ENCODE measurements at places on chromosomes 5 and 9.

DNA sequence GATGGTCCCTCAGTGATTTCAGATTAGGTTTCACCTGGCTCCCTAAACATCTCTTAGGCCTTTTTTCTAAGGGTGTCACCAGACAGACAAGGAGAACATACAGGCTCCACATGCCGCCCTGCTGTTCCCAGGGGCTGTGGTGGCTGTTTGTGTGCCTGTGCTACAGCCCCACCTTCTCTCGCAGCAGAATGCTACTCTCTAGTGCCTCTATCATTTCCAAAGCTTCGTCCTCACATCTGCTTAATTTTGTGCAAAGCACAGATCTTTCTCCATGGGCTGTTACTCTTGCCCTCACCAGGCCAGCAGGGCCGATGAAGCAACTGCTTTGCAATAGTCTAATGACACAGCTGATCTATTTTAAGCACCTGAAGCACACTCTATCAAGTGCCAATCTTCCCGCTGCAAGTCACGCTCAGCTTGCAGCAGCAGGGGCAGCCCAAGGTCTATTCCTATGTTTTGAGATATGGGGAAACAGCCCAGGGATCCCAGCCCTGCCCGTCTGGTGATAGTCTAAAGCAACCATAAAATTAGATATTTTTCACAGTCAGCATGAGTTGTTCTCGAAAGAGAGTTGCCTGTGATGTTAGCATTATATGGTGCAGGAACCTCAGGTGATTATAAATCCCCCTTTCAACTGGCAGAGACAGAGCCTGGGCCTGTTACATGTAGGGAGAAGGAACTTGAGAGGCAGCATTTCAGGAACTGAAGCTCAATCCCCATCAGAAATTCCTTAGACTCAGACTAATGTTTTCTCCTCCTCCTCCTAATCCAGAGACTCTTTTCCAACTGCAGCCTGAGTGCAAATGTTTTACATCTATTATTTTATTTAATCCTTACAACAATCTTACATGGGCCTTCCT, 12.7 kb downstream of the ABLIM3 start:
- DNase-seq: no peak

GRCh38 chr9:35552376-35552775, 52.7 kb upstream of the TESK1 start:
- DNase-seq: no peak

DNA sequence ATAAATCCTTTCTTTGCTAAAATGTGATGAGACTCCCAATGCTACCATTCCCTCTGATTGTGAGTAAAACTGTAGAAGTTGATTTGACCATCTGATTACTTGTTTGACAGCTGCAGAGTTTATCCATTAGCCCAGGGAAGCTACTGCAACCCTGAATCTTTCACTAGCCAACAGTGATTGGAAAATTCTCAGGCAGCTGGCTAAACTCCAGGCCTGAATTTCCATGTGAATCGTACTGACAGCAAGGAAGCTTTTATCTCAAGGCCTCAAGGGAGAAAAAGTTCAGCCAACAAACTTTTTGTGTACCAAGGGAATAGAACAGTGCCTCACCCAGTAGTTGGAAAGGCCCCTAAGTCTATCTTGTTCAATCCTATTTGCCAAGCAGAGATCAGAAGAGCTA, 246.7 kb upstream of the TRPM3 start:
- DNase-seq: no peak

DNA sequence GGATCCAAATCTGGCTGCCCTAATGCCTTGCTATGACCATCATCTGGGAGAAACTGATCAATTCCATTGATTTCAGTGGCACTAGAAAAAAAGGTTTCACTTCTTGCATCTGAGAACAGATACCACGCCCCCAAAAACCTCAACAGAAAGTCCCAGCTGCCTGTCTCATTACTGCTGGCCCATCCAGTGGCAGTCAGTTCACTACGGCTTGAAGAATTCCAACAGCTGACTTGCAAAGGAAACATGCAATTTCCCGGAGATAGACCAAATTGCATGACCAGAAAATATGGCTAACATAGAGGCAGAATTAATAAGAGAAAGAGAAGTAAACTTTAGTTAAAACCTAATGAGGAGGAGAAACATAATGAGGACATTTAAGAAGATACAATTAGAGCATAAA, 48.6 kb downstream of the UGCG start:
- no peak for DNase-seq

DNA sequence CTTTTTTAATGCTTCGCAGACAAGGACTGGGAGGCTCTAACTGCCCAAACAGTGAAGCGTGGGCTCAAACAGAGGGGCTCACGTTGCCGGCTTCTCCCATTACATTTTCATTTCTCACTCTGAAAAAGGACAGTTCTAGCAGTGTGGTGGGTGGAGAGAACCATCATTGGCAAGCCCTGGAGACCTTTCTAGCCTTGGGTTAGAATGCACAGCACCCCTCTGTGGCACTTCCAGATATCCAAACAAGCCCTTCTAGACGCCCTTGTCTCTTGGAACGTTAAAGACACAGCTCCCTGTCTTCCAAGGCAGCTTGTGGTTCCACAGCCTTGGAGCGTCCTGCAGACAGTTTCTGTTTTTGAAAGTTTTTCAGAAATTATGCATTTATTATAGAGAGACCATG, 52.1 kb downstream of the MVB12B start:
- DNase-seq: no peak

DNA sequence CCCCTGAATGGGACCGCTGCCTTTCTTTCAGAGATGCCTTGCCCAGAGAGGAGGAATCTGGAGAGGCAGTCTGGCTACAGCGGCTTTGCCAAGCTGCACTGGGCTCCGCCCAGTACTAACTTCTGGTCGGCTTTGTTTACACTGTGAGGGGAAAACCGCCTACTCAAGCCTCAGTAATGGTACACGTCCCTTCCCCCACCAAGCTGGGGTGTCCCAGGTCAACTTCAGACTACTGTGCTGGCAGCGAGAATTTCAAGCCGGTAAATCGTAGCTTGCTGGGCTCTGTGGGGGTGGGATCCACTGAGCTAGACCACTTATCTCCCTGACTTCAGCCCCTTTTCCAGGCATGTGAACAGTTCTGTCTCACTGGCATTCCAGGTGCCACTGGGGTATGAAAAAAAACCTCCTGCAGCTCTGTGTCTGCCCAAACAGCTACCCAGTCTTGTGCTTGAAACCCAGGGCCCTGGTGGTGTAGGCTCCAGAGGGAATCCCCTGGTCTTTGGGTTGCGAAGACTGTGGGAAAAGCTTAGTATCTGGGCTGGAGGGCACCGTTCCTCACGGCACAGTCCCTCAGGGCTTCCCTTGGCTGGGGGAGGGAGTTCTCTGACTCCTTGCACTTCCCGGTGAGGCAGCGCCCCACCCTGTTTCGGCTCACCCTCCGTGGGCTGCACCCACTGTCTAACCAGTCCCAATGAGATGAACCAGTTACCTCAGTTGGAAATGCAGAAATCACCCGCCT, 171.2 kb downstream of the CWC27 start:
- DNase-seq: no peak

DNA sequence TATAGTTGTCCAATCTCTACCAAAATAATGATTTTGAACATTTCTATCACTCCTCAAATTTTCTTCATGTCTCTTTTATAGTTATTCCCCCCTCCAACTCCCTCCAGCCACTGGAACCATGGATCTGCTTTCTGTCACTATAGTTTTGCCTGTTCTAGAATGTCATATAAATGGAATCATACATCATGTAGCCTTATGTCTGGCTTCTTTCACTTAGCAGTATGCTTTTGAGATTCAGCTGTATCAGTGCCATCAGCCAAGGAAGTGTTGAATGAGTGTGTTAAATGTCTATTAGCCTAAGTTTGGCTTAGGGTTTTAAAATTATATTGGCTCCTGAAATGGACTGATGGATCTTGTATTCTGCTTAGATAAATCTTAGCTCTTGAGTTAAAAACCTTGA, 36.0 kb downstream of the UBE2D2 start:
- no peak for DNase-seq

GRCh38 chr5:106476630-106477029, 1194.1 kb downstream of the EFNA5 start:
- DNase-seq: no peak

GRCh38 chr9:36878986-36879982, 154.8 kb downstream of the PAX5 start:
- no peak for DNase-seq

DNA sequence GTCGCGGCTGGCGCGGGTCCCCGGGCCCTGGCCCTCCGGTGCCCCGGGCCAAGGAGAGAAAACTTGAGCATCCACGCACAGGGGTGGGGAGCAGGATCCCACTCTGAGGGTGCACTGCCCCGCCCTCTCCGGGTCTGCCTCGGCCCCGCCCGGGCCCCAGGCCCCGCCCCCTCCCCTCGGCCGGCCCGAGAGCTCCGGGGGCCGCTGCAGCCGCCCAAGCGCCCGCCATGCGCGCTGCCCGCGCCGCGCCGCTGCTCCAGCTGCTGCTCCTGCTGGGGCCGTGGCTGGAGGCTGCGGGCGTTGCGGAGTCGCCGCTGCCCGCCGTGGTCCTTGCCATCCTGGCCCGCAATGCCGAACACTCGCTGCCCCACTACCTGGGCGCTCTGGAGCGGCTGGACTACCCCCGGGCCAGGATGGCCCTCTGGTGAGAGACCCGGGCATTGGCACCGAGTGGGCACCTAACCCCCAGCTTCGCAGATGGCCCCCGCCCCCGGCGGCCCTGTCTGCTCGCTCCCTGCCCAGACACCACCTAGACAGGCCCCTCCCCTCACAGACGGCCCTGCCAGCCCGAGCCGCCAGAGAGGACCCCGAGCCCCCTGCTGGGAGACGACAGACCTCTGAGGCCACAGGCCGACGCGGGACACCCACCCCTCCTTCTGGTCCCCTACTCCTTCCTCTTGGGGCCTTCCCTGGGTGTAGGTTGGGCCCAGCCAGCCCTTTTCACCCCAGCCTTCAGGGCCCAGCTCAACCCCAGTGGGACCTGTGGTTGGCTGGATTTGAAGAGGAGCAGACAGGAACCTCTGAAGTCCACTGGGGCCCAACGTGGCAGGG, at the start of gene CERCAM:
TSS of gene CERCAM (plus strand) at position 207 of the 831 bp plus-strand sequence. CDS start at position 228, 21 bp downstream.
- peak; percentile 66 for DNase-seq

- DNase-seq: no peak
These were observed 149.5 kb upstream of the DHFR start for GRCh38 chr5:80804332-80804731.

DNA sequence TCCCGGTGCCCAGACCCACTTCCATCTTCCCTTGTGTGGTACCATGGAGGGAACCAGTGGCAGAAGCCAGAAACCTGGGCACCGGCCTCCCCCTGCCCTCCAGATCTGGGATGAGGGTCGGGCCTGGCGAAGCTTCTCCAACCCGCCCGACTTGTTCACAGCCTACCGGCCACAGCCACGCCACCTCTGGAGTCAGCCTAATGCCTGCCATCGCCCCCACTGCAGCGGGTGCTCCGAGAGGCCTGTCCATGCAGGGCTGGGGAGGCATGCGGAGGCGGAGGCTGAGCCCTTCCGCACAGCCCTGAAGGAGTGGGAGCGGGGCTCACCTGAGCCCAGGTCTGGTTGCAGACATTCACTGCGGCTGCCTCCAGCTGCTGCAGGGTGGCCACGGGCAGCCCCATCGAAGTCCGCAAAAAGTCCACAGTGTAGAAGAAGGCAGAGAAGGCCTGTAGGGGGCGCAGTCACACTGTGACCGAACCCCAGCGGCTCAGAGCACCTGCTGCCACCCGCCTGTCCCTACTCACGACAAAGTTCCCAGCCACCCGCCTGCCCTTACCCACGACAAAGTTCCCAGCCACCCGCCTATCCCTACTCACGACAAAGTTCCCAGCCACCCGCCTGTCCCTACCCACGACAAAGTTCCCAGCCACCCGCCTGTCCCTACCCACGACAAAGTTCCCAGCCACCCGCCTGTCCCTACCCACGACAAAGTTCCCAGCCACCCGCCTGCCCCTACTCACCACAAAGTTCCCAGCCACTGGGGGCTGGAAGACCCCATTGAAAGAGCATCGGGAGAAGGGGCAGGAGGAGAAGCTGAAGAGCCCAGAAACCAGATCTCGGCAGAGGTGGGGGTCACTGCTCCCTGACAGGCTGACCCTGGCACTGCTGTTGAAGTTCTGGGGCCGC, 3.8 kb upstream of the NPDC1 start:
- DNase-seq: no peak

GRCh38 chr5:113047733-113048652, 71.4 kb downstream of the DCP2 start:
- no peak for DNase-seq

DNA sequence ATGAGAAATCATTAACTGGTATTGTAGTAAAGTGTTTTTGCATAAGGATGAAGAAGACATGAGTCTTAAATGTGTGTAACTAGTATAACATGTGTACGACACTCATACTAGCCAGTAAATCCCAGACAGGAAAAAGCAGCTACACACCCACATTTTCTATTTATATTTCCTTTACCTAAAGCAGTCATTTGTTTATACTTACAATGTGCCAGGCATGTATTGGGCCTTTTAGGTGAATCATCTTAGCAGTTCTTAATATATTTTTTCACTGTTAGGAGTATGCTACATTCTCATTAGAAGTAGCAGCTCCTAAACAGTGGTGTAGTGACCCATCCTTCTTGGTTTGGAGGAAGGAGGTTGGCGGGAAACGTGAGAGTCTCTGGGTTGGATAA, 55.8 kb upstream of the TMC1 start:
- no peak for DNase-seq

DNA sequence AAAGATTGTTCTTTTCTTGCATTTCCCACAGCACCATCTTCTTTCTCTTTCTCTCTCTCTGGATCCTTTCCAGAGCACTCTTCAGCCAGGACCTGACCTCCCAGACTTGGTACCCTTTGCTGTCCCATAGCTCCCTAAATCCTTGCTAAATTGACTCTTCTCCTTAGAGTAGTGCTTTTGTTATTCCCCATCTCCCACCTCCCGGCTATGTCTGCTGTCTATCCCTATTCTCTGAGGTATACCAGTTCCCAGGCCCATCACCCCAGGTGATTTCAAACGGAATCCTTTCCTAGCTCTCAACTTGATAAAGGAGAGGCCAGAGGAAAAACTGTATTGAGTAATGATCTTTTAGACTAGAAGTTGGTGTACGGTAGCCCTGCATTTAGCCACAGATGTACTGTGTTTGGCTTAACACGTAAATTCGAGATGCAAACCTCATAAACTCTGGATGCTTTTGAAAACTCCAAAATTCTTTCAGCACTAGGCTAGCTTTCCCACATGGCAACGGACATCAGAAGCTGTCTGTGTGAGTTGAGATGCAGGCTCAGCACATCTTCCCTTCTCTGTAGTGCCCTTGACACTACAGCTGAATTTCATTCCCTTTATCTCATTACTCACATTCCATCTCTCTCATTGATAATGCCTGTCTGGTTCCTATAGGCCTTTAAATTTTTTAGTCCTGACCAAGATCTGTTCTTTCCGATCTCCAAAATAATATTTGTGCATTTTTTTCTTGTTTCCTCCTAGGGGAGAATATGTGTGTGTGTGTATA, 320.8 kb upstream of the ITGA1 start:
- DNase-seq: no peak

GRCh38 chr9:93318480-93318879, 133.0 kb upstream of the FAM120A start:
- no peak for DNase-seq

- DNase-seq: no peak
These were observed 25.5 kb downstream of the MEGF9 start for GRCh38 chr9:120688758-120689157.

- DNase-seq: no peak
These were observed 10.4 kb downstream of the TMOD1 start for GRCh38 chr9:97511655-97512427.

Measured in amygdala (tissue), 56 donors.